Thymus (tissue), 14 donors: ENCODE measurements at places on chromosomes 7 and 10.

DNA sequence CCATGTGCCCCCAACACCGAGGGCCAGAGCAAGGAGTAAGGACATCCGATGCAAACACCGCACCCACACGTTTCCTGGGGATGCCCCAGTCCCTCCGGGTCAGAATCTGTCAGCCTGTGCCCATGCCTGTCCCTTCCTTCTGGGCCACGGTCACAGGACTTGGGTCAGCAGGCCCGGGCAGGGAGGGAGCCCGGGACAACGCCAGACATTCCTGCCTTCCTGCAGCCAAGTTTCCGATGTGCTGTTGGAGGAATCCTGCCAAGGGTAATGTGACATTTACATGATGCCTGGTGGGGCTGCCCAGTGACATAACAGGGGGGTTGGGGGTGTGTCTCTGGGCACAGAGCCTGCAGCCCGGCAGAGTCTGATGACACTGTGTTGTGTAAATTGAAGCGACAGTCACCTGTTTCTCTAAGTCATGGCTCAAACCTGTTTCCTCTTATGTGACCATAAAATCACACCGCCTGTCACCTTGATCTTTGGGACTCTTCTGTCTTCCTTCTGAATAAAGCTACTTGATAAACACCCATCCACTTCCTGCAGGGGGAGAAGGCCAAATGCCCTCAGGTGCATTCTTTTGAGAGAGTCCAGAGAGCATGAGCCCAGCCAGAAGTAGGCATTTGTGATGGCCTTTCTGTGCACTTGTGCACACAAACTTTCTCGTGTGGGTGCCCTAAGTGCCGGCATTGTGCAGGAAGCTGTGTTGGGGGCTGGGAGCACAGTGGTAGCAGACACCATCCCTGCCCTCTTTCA lies 175.3 kb upstream of the RHEB start:
- DNase-seq = no peak

DNA sequence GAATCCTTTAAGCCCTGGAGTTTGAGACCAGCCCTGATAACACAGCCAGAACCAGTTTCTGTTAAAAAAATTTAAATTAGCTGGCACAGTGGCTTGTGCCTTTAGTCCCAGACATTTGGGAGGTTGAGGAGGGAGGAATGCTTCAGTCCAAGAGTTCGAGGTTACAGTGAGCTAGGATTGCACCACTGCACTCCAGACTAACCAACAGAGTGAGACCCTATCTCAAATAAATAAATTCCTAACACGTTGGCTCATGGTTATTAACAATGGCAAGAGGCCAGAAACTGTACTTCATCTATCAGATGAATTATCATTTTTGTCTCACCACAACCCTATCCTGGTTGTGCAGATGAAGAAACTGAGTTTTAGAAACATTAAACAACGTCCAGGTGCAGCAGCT lies 2.1 kb upstream of the PPIA start:
- DNase-seq = no peak

DNA sequence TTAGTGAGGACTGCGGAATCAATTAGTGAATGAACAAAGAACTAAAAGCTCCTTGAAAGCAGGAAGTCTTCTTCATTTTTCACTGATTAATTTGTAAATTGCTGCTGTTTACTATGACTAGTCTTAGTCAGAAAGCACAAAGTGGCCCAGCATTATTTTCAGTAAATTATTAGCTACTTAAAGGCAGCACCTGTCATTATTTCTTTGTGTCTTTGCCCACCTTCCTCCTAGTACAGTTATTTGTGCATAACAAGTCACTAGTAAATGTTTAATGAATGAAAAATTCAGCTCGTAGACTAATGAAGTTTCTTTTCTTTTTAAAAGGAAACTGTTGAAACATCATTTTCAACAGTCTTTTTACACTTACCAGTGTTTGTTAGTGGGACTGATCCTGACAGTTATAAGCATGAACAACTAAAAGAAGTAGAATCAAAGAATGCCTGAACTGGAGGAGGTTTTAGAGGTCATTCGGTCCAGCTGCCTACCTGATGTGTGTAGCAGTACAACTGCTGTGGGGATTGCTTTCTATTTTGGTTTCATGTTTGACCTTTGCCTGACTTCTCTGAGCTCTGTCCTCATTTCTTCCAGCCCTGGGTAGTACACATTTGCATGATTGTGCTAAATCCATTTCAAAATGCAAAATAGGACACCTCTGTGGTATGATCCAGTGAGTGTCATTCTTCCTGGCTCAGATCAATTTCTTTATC lies 140.0 kb upstream of the PHYHIPL start:
- DNase-seq = no peak

DNA sequence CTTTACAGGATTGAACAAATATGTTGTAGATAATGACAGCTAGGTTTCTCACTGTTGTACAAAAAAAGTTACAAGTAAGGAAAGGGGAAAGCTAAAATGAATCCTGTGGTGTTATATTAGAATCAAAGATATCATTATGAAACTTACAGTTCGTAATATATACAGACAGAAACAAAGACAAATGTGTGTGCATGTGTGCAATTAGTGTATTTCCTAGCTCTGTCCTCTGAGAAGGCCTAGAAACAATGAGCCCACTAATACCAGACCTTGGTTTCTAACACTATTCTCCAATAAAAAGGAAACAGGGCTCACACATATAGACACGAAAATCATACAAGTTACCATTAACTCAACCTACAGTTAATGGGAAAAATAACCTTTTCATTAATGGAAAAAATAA lies 8.0 kb downstream of the KDM7A start:
- no peak for DNase-seq

DNA sequence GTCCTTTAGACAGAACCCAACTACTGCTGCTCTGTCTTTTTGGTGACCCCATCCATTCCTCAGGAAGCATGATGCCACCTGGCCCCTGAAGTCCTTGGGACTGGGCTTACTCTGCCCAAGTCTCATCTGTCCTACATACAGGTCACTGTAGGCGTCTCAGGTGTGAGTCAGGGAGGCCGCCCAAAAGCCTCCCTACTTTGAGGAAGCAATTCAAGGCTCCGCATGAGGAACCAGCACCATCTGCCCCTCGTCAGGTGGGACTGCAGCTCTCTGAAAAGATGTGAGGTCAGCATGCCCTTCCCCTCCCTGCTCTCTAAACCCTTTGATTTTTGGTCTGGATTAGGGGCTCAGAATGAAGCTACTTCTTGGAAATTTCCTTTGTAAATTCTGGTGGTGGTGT lies 354.8 kb downstream of the CXCL12 start:
- DNase-seq = peak; percentile 26

GRCh38 chr7:47226696-47227095 lies 355.2 kb downstream of the TNS3 start:
- DNase-seq = no peak

DNA sequence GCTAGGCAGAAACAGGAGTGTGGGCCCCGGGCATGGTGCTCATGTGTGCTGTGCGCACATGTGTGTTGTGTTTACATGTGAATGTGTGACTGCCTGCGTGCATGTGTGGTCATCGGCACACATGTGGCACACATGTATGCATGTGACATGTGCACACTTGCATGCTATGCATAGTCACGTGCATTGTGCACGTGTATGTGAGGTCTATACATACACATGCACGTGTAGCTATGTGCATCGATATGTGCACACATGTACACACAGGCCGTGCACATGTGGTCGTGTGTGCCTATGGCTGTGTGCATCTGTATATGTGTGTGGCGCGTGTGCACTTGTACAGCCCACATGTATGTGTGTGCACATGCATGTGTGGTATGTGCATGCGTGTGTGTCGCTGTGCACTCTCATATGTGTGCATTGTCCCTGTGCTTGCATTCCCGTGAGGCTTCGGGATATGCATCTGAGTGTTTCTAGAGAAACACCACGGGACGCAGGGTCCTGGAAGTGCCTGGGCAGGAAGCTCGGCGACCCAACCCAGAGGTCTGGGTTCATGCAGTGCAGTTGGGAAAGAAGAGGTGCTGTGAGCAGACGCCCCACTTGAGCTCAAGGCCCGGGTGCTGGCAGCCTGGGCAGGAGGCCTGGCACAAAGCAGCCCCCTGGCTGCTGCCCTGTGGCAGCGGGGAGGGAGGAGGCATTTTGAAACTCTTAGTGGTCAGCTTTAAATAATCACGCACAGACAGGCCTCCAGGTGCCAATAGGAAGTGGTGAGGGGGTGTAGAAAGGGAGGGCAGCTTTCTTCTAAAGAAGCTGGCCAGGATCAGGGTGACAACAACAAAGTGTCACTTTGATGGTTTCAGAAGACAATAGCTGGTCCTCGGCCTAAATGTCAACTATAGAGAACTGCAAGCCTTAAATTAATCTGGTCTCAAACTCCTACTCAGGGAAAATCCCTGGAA lies 410.0 kb upstream of the MGMT start:
- no peak for DNase-seq

- no peak for DNase-seq
Observed at GRCh38 chr7:151658778-151659177, 139.1 kb upstream of the RHEB start.

DNA sequence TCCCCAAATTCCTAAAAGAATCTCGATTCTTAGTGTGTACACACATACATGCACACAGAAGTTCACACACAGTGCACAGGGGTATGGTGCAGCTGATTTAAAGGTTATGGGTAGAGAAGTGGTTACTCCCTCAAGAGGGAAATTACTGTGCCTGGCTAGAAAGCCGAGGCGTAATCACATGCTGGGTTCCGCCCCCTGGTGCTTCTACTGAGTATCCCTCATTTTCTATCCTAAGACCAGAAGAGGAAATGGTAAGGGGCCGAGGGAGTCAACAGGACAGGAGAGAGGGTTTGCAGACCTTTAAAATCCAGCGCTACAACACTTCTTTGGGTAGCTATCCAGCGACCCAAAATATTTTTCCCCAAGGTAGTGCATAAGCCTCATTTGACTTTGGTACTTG lies 147.3 kb upstream of the TMEM196 start:
- no peak for DNase-seq

DNA sequence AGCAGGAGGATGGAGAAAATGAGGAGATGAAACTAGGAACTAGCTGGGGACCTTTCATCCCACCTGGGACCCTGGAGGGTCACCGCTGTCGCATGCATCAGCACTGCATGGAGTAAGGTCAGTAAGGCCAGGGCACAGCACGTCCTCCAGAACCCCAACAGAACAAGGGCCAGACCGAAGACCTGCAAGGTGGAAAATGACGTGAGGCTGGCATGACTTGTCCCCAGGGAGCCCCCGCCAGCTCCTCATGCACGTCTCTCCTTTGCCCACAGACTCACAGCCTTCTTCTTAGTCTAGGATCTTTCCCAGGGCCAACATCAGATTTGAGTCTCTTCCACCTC lies 4.7 kb downstream of the ZNF488 start:
- no peak for DNase-seq
